ENCODE measurements at places on chromosomes 2 and 18. TPM values are rescaled to one million over a fixed set of nuclear protein-coding genes. Genes with fewer than 3 reads are reported as not detected.

DNA sequence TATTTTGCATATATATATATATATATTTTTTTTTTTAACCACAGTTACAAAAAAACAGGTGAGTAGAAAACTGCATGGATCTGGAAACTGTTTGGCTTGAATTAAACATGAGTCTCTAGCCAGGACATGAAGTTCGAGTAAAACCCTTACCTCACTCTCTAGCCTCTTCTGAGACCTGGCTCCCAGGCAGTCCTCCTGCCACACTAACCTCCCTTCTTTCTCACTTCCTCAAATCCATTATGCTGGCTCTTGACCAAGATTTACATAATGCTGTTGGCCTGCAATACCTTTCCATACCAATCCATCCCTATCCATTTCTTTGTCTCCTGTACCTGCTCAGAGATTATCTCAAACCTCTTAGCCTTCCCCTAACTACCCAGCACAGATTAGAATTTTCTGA, 34.0 kb downstream of the PIGN start:
- H3K4me3 ChIP-seq = no peak overlapping the region
- H3K27ac ChIP-seq = no peak overlapping the region
- DNase-seq = no peak
- no peaks in the 10 kb centered on the region for H3K27me3 ChIP-seq

- no peaks in the 10 kb centered on the region for H3K27me3 ChIP-seq
- DNase-seq = no peak
- H3K4me3 ChIP-seq = no peak overlapping the region
- no peak overlapping the region for H3K27ac ChIP-seq
- H3K4me1 ChIP-seq = no peaks in the 10 kb centered on the region
Measured at GRCh38 chr18:23151414-23152099, 16.3 kb downstream of the CABLES1 start.

- no peak overlapping the region for H3K27ac ChIP-seq
- H3K4me3 ChIP-seq = no peak overlapping the region
- no peaks in the 10 kb centered on the region for H3K36me3 ChIP-seq
- H3K27me3 ChIP-seq = no peaks in the 10 kb centered on the region
Measured at GRCh38 chr2:133026536-133027177, 356.7 kb upstream of the LYPD1 start.

GRCh38 chr2:74806920-74807319, 27.0 kb upstream of the HK2 start:
- H3K4me1 ChIP-seq = no peaks in the 10 kb centered on the region
- no peak for DNase-seq
- no peaks in the 10 kb centered on the region for H3K27me3 ChIP-seq
- no peaks in the 10 kb centered on the region for H3K36me3 ChIP-seq
- H3K27ac ChIP-seq = no peak overlapping the region
- no peak overlapping the region for H3K4me3 ChIP-seq

DNA sequence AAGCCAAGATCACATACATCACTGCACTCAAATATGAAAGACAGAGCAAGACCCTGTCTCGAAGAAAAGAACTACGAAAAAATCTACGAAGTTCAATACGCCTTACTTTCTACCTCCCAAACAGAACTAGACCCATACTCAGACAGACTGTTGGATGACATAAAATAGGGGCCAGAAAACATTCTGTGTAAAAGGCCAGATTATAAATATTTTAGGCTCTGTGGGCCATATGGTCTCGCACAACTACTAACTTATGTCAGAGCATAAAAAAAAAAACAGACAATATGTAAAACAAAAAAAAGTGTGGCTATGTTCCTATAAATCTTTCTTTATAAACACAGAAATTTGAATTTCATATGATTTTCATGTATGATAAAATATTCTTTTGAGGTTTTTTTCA, 40.8 kb downstream of the NBAS start:
- H3K27me3 ChIP-seq = no peaks in the 10 kb centered on the region
- H3K36me3 ChIP-seq = peaks cover 5% of the 10 kb centered on the region
- H3K27ac ChIP-seq = no peak overlapping the region
- no peak for DNase-seq
- no peak overlapping the region for H3K4me3 ChIP-seq
- no peaks in the 10 kb centered on the region for H3K4me1 ChIP-seq

- no peak overlapping the region for H3K27ac ChIP-seq
- H3K4me1 ChIP-seq = no peaks in the 10 kb centered on the region
- H3K4me3 ChIP-seq = no peak overlapping the region
- DNase-seq = no peak
- no peaks in the 10 kb centered on the region for H3K36me3 ChIP-seq
Measured at GRCh38 chr18:10563886-10564285, 38.1 kb downstream of the NAPG start.

GRCh38 chr18:77091366-77091765, 41.2 kb downstream of the MBP start:
- H3K4me1 ChIP-seq = peaks cover 10% of the 10 kb centered on the region
- no peak overlapping the region for H3K4me3 ChIP-seq
- DNase-seq = no peak
- H3K27ac ChIP-seq = no peak overlapping the region
- H3K27me3 ChIP-seq = no peaks in the 10 kb centered on the region
- no peaks in the 10 kb centered on the region for H3K36me3 ChIP-seq

DNA sequence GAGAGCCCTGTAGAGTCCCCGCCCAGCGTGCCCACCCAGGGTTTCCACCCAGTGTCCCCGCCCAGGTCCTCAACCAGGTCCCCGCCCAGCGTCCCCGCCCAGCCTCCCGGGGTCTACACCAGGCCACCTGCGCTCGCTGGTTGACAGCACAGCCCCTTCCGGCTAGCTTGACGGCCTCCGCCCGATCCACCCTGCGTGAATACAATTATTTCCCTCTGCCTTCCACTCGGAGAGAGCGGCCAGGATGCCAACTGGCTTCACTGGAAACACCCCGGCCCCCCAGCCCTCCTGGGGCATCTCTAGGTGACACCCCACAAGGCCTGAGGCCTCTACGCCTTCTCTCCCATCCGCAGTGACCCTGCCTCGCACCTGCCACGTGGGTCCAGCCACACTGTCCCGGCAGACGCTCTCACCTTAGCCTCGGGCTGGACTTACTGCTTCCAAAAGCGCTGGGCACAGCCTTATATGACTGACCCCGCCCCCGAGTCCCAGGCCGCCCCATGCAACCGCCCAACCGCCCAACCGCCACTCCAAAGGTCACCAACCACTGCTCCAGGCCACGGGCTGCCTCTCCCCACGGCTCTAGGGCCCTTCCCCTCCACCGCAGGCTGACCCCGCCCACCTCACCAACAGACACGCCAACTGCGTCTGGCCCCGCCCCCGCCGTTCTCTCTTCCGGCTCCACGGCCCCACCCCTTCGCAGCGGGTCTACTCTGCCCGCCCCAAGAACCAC, 188.1 kb downstream of the LAMA1 start:
- H3K27me3 ChIP-seq = no peaks in the 10 kb centered on the region
- H3K27ac ChIP-seq = no peak overlapping the region
- no peak overlapping the region for H3K4me3 ChIP-seq
- H3K4me1 ChIP-seq = no peaks in the 10 kb centered on the region
- peak; percentile 57 for DNase-seq

DNA sequence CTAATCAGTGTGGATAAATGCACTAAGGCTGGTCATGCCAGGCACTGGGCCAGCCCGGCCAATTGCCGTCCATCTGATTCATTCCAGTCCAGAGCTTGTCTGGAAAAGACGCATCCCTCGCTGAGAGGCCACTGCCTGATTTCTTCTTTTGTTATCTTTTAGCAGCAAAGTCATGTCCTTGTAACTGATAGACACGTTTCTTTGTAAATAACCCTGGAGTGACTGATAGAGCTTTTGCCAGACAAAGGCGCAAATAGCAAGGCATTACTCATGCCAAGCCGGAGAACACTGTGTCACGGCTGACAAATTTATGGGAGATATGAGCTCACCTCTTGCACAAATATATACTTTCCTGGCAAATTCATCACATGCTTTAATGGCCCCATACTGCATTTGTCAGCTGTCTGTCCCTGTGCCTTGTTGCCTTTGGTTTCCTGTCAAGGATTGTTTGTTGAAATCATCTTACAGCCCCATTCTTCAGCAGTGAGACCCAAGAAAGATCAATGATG, 164.4 kb downstream of the ETAA1 start:
- no peaks in the 10 kb centered on the region for H3K27me3 ChIP-seq
- H3K4me1 ChIP-seq = no peaks in the 10 kb centered on the region
- H3K27ac ChIP-seq = no peak overlapping the region
- DNase-seq = no peak
- no peak overlapping the region for H3K4me3 ChIP-seq
- H3K36me3 ChIP-seq = no peaks in the 10 kb centered on the region

GRCh38 chr18:51659781-51660180, 462.3 kb upstream of the MEX3C start:
- H3K36me3 ChIP-seq = no peaks in the 10 kb centered on the region
- H3K4me1 ChIP-seq = no peaks in the 10 kb centered on the region
- no peak overlapping the region for H3K4me3 ChIP-seq
- no peak overlapping the region for H3K27ac ChIP-seq
- H3K27me3 ChIP-seq = no peaks in the 10 kb centered on the region

GRCh38 chr18:33097126-33097525, 324.3 kb upstream of the KLHL14 start:
- no peaks in the 10 kb centered on the region for H3K36me3 ChIP-seq
- H3K27ac ChIP-seq = no peak overlapping the region
- H3K4me3 ChIP-seq = no peak overlapping the region

GRCh38 chr2:46390036-46390435, 89.3 kb upstream of the TMEM247 start:
- no peak overlapping the region for H3K4me3 ChIP-seq
- no peak overlapping the region for H3K27ac ChIP-seq
- H3K4me1 ChIP-seq = no peaks in the 10 kb centered on the region
- no peaks in the 10 kb centered on the region for H3K36me3 ChIP-seq
- H3K27me3 ChIP-seq = no peaks in the 10 kb centered on the region

The MBP gene
- 65.8 TPM for total RNA-seq

The HOXD9 gene
- 1.7 TPM for total RNA-seq

The CCDC148 gene
- total RNA-seq = 0.13 TPM

The CRACDL gene
- 11.5 TPM for total RNA-seq

The FSHR gene
- not detected for total RNA-seq

The CIB4 gene
- total RNA-seq = not detected

Data from colonic mucosa (tissue), 4 donors.